ENCODE measurements at places on chromosomes 2 and 18.

DNA sequence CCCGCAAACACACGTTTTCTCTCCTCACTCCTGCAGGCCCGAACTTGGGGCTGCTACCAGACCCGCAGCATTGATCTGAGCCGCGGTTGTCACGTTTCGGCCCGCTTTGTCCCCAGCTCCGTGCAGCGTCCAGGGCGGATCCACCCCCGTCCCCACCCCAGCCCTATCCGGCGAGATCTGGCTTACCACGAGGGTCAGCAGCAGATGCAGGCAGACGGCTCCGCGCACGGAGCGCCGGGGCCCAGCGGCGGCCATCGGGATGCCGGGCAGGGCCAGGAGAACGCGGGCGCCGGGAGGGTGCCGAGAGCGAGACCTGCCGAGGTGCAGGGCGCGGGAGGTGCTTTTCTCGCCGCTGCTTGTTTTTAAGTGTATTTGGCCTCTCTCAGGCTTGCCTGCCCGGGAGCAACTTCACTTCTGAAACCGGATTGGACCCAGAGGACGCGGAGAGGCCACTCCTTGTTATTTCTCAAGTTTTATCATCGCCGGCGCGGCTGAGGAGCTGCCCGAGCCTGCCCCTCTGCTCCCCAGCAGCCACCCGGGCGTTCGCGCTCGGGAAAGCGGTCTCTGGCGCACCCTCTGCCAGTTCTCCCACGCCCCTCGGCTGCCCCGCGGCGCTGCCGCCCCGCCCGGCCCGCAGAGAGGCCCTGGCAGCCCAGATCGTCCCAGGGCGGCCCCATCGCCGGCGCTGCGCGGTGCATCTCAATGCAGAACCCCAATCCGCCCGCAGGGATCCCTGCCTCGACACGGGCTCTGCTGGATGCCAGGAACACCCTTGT lies at the start of gene DSC3:
Gene DSC3 (minus strand): TSS at position 337 of the 776 bp plus-strand sequence. CDS start 82 bp downstream, at position 255.
- no peak for DNase-seq

GRCh38 chr2:149826471-149827125 lies 239.0 kb upstream of the MMADHC start:
- DNase-seq, result no peak

DNA sequence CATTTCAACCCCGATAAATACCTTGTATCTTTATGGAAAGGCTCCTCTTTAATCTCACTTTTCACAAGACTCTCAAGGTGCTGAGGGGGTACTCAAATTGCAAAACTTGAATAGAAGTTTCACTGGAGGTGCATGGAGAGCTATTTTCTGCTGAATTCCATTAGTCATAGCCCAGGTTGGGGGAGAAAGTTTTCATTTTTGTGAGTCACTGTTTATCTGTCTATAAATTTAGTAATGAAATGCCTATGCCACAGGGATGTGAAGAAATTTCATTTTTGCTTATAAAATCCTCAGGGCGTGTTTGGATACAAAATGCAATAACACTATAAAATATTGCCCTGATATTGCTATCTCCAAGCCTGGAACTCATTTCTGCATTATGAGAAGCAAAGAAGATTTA lies 346.3 kb downstream of the LRATD1 start:
- DNase-seq, result no peak

DNA sequence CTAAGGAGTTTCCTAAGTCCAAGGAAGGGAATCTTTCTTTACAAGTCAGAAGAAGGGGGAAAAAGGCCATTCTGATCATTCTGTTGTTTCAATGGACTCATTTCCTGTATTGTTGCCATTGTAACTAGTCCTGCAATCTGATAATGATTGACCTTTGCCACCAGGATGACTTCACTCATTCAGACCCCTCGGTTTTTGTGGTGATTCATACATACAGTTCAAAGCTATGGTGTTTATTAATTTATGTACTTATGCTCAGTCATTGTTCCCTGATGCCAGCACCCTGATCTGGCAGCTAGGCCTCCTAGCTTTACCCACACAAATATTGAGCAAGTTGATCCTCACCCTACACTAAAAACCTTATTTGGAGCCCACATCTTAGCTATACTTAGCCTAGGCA lies 57.6 kb upstream of the ZNF519 start:
- DNase-seq, result no peak

- DNase-seq, result no peak
Measured at GRCh38 chr2:232802091-232802490, 25.7 kb upstream of the KCNJ13 start.

DNA sequence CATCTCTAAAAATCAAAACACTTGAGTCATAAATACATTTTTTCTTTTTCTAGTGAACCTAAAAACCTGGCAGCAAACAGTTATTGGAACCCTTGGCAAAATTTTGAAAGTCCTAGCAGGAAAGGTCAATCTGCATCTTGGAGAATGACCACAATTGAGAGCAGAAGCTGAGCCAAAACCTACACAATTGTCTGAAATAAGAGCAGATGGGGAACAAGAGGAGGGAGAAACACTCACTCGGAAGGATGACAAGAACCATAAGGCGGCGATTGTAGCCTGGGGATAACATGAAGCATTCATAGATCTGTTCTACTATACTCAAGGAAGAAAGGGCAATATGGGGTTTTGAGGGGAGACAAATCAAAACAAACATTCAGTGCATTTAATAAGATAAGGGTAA lies 117.0 kb downstream of the CHN1 start:
- DNase-seq, result no peak

- no peak for DNase-seq
Measured at GRCh38 chr2:33123216-33123615, 176.5 kb downstream of the LTBP1 start.

GRCh38 chr2:9697909-9698308 lies 67.1 kb upstream of the YWHAQ start:
- DNase-seq, result no peak

DNA sequence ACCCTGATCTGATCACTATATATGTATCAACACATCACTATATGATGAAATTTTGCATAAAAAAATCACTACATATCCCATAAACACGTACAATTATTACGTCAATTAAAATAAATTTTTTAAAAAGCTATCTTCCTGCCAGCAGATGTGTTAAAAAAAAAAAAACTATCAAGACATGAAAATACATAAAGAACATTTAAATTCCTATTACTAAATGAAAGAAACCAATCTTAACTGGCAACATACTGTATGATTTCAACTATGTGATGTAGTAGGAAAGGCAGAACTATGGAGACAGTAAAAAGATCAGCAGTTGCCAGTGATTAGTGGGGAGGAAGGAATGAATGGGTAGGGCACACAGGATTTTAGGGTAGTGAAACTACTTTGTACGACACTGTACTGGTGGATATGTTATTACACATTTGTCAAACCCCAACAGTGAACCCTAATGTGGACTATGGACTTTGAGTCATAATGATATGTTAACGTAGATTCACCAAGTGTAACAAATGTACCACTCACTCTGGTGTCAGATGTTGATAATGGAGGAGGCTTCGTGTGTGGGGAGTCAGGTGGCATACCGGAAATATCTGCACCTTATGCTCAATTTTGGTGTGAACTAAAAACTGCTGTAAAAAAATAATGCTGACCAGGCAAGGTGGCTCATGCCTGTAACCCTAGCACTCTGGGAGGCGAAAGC lies 27.4 kb downstream of the USP34 start:
- DNase-seq, result no peak

DNA sequence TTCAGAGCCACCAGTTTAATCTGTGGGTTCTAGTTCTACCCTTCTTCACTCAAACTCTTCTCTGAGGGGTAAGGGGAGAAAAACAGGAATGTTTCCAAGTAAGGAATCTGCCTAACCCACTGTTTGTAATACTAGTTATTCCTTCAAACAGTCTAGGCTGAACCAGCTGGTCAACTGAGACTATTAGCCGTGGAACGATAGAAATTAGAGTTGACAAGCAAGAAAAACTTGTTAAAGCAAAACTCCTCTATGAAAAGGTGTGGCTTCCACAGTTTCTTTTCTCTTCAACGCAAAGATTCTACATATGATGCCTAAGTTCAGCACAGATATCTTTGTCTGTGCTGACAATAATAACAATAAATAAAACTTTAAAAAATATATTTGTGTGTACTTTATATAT lies 11.5 kb downstream of the PAIP2B start:
- DNase-seq, result no peak

- DNase-seq, result no peak
Measured at GRCh38 chr2:8714283-8714682, 32.4 kb downstream of the ID2 start.

- DNase-seq, result no peak
Measured at GRCh38 chr2:69975136-69975852, 13.9 kb upstream of the ASPRV1 start.

DNA sequence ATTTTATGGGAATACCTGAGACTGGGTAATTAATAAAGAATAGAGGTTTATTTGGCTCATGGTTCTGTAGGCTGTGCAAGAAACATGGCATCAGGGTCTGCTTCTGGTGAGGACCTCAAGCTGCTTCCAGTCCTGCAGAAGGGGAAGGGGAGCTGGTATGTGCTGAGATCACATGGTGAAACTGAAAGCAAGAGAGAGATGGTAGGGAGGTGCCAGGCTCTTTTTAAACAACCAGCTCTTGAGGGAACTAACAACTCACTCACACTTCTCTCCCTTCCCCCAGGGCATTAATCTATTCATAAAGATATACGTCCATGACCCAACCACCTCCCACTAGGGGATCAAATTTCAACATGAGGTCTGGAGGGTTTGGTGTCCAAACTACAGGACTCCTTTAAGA lies 40.1 kb downstream of the AGPS start:
- no peak for DNase-seq

GRCh38 chr2:3009005-3009404 lies 368.6 kb downstream of the EIPR1 start:
- DNase-seq, result no peak

DNA sequence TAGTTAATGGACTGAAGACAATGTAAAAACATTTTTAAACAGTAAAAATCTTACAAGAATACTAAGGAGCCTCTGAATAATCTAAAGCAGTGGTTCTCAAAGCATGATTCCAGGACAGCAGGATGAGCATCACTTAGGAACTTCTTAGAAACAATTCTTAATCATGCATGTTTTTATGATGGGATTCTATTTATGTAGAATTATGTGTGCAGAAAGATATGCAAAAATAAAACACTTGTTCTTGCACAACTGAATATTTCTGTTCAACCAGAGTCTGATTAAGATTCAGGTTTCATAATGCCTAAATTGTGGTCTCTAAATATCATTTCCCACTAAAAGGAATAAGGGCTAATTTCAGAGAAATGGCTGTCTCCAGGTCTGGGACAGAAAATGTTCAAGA lies 69.2 kb upstream of the MTIF2 start:
- DNase-seq, result no peak

DNA sequence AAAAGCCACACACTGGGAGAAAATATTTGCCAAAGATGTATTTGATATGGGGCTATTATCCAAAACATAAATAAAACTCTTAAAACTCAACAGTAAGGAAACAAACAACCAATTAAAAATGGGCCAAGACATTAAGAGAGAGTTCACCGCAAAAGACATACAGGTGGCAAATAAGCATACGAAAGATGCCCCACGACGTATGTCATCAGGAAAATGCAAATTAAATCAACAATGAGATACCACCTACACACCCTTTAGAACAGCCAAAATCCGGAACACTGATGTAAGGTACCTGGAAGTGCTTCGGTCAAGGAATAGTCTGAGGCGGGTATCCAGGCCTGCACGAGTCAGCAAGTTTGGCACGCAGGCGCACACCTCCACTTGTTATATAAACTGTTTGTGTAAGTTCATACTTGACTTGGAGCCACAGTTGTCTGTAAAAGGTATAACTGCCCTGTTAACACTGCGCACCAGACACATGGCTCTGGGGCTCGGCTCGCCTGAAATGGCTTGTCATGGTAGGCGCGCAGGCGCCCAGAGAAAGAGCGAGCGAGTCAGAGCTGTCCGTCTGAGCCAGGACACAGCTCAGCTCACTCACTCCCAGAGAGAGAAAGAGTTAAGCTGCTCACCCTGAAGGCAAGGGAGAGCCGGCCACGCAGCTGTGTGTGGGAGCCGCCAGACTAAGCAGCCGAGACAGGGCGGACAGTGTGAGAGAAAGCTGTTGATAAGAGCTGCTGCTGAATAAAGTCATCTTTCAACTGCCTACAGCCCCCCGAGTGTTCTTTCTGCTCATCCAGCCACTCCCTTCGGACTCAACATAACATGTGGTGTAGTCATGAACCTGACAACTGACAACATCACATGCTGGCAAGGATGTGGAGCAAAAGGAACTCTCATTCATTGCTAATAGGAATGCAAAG lies 87.3 kb downstream of the HNRNPLL start:
- no peak for DNase-seq

GRCh38 chr18:76209597-76209996 lies 285.4 kb downstream of the ZNF516 start:
- no peak for DNase-seq

- no peak for DNase-seq
Measured at GRCh38 chr2:138223319-138223718, 259.0 kb downstream of the HNMT start.

- DNase-seq, result no peak
Measured at GRCh38 chr2:53559302-53559966, 208.2 kb upstream of the CHAC2 start.

GRCh38 chr18:489244-490023 lies 11.1 kb downstream of the COLEC12 start:
- no peak for DNase-seq

DNA sequence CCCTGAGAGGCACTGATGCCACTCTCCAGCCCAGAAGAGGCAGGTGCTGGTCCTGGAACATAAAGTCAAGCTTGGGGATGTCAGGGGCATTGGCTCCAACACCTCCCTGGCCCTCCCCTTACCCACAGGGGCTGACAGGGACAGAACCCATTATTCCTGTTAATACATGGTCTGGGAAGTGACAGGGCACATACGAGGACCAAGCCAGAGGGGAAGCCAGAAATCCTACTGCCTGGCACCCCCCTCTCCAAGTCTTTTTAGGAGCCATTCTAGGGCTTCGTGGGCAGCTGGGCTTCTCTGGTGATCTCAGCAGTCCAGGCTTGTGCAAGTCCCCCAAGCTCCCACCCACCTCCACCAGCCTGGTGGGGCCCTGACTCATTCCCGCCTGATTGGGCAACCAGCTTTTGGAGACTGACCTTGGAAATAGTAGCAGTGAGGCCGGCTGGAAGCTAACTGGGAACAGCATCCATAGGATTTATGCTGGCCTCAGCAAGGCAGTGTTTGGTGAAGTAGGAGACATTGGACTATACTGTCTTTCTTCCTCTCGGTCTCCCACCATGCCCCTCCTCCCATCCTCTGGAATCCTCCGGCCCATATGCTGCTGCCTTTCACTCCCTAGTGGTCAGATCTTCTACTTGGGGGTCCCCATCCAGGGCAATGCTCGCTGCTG lies 86.4 kb upstream of the HK2 start:
- DNase-seq, result no peak

GRCh38 chr18:9364242-9364641 lies 29.7 kb downstream of the TWSG1 start:
- DNase-seq, result no peak

- no peak for DNase-seq
Measured at GRCh38 chr2:11661891-11662435, 8.0 kb downstream of the NTSR2 start.

- DNase-seq, result no peak
Measured at GRCh38 chr2:229947544-229947943, 25.2 kb downstream of the FBXO36 start.

DNA sequence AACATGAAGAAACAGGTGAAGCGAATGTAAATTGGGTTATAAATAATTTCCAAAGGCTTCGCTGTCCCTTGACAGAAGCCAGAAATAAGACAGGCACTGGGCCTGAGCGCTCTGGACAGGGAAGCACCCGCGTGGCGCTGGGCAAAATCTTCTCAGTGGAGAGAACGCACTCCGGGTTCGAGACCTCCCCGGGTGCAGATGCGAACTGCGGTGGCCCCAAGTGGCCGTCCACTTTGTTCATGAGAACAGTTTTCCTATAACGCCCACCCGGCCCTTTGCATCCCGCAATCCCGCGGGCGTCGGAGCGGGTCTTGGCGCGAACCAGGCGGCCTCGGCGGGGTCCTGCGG lies 651 bp upstream of the DPYSL5 start:
- no peak for DNase-seq

All from GDM1 (cell line).